ENCODE measurements at places on chromosomes 6 and 20.

DNA sequence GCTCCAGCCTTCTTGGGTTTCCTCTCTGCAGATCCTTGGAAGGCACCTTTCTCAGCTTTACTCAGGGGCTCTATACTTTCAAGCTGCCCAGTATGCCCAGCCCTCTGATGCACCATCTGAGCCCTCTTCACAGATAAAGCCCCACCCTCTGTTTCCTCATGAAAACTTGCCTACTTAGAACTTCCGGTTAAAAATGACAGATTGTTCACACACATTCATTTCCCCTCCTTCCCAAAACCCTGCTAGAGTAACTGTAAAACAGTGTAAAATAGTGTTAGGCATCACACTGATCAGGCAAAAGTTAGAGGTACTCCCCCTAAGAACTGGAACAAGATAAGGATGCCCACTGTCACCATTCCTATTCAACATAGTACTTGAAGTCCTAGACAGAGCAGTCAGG lies 14.0 kb upstream of the GCM1 start:
- no peak for DNase-seq

DNA sequence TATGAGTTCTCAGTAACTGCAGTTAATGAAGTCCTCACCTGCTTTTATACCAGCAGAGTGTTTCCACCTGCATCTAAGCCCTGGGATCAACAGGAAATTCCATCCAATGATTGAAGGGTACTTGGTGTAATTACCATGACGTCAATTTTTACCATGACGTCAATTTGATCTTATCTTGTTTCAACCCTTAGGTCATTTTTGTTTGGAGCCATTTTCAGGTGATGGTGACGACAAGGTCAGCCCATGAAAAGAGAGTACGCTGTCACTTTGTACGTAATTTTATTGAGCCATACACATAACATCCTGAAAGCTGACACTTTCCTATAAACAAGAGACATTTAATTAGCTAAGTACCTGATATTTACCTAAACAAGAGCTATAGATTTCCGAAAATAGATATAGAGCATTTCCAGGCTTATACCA lies at the start of gene CGA:
Gene CGA (minus strand): TSS at position 20 of the 423 bp plus-strand sequence. CDS start 6,906 bp downstream, outside the sequence.
- no peak for DNase-seq

DNA sequence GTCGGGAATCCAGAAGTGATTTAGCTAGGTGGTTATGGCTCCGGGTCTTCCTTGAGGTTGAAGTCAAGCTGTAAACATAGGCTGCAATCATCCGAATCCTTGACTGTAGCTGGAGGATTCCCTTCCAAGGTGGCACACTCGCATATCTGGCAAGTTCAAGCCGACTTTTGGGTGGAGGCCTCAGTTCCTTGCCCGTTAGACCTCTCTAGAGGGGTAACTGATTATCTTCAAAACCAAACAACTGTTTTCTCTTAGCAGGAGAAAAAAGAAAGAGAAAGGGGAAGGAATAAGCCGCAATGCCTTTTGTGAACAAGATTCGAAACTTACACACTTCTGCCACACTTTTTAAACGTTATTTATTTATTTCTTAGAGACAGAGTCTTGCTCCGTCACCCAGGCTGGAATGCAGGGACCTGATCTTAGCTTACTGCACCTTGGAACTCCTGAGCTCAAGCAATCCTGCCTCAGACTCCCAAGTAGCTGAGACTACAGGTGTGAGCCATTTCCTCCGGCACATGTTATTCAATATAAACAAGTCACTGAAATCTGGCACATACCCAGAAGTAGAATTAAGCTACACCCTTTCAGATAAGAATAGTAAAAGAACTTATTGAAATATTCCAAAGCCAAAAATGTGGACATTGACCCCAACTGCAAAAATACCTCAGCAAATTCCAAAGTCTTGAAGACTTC lies 76.3 kb downstream of the HFE start:
- no peak for DNase-seq

DNA sequence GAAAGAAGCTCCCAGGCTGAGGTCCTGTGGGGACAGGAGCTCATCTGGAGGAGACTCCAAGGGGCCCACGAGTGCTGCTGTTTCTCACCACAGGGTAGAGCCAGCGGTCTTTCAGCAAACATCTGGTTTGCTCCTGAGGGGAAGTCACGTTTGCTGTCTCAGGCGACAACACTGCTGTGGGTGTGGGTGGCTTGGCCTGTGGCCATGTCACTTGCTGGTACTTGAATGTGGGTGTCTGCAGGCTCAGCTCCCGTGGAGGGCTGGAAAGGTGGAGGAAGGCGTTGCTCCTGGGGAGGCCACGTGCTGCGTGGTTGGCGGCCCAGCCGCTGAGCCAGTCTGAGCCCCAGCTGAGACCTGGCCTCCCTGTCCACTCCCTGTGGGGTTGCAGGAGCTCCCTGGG lies 52.8 kb upstream of the MPC1 start:
- peak; percentile 19 for DNase-seq

DNA sequence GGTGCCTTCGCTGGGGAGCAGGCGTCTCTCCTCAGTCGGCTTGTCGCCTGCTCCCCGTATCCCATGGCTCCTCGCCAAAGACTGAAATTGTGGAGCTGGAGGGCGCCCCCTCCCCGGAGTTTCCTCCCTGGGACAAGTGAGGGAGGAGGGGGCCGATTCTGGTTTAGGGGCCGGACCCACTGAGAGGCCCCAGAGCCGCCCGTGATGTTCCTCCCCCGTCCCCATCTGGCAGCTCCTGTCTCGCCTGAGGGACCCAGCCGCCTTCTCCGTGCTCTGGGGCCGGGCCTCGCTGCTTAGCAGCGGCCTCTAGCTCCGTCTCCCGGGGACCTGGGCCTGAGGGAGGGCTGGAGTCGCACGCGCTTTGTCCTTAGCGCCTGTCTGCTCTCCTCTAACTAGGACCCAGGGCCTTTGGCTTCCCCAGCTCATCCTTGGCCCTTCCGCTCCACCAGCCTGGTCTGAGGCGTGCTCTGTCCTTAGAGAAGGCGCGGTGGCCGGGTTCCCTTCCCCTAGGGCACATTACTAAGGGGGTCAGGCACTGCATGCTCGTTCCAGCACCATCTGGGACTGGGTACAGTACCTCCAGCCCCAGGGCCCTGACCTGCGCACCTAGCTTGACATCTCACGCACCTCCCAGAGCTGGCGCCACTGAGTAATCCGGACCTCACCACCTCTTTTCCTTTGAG lies 29.7 kb downstream of the SLC12A5 start:
- no peak for DNase-seq

- DNase-seq, result no peak
Measured at GRCh38 chr6:170248111-170248805, 42.6 kb downstream of the DLL1 start.

GRCh38 chr6:146859206-146859605 lies 260.4 kb downstream of the ADGB start:
- DNase-seq, result no peak

Measured in activated T-cell treated with anti-CD3 and anti-CD28 coated beads, Interleukin-2, amount 50 U/mL, for 72 hours (primary cell).